Neural progenitor cell (in vitro differentiated cells): ENCODE measurements at places on chromosomes 7 and 10.
A peak's percentile ranks its signal among the peaks of the same experiment; 100 is the strongest.

- H3K36me3 ChIP-seq, result peaks cover 5% of the 10 kb centered on the region
- H3K27me3 ChIP-seq, result no peaks in the 10 kb centered on the region
- DNase-seq, result no peak
- peaks cover 66% of the 10 kb centered on the region for H3K4me1 ChIP-seq
- peak overlapping the region; percentile 35 for H3K4me3 ChIP-seq
These were observed 405.0 kb upstream of the GALNT17 start for GRCh38 chr7:70726951-70727378.

DNA sequence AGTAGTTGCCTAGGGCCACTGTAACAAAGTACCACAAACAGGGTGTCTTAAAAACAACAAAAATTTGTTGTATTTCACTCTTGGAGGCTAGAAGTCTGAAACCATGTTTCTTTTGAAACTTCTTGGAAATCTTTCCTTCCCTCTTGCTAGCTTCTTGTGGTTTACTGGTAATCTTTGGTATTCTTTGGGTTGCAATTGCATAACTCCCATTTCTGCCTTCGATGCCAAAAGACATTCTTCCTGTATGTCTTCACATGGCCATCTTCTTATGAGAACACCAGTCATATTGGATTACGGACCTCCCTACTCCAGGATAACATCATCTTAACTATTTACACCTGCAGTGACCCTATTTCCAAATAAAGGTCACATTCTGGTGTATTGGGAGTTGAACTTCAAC lies 357.4 kb downstream of the PPP1R3A start:
- no peak overlapping the region for H3K27ac ChIP-seq
- no peaks in the 10 kb centered on the region for H3K4me1 ChIP-seq
- no peaks in the 10 kb centered on the region for H3K27me3 ChIP-seq
- DNase-seq, result no peak

DNA sequence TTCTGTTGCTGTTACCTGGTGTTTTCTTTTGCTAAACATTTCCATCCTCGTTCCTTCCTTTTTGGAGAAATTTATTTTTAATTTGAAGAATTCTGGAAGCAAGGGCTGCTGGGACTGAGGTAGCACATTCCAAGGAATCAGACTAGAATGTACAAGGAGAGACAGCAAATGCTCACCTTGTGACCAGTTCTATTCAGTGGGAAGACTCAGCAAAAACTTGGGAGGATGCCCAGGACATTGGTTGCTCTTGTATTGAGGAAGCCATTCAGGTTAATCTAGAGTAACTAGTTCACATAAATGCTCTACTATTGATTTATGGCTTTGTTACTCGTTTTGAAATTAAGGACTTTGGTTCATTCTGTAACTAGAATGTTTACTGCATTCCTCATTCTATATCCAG lies 11.3 kb downstream of the PLCE1 start:
- H3K4me3 ChIP-seq, result no peak overlapping the region
- no peak overlapping the region for H3K27ac ChIP-seq
- H3K4me1 ChIP-seq, result peaks cover 22% of the 10 kb centered on the region
- H3K36me3 ChIP-seq, result no peaks in the 10 kb centered on the region
- peaks cover 11% of the 10 kb centered on the region for H3K27me3 ChIP-seq

DNA sequence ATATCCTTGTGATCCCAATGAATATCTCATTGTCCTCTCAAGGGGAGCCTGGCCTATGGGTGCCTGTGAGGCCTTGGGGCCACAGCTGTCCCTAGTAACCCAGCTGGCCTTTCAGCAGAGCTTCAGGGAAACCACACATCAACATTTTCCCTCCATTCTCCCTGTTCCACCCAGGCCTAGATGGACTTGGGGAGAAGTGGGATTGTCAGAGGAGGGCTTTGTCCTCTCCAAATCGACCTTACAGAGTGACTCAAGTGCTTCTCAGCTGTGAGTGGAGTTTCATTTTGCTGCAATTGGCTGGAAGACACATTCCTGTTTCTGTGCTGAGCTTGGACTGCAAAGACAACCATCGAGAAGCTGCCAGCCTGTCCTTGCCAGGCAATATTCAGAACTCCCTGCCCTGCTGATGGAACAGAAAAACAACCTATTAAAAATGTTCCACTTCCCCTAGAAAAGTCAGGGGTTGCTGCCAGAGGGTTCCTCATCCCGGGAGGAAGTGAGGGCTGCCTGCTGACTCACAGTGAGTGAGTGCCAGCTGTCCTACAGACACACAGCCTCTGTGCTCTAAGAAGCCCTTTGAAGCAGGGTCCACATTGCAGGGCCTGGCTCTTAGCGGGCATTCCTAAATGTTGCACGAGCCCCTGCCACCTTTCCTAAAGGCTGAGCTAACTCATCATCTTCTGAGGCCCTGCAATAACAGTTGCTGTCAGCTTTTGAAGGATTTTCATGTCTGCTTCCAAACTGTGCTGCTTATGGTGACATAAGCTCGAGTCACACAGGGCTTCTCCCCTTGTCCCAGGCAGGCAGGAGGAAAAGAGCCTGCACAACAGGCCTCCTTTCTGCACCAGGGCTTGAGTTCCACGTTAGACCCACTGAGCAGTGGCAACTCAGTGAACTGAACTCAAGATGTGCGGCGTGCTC lies 20.5 kb downstream of the STRA8 start:
- no peaks in the 10 kb centered on the region for H3K4me1 ChIP-seq
- no peak for DNase-seq

DNA sequence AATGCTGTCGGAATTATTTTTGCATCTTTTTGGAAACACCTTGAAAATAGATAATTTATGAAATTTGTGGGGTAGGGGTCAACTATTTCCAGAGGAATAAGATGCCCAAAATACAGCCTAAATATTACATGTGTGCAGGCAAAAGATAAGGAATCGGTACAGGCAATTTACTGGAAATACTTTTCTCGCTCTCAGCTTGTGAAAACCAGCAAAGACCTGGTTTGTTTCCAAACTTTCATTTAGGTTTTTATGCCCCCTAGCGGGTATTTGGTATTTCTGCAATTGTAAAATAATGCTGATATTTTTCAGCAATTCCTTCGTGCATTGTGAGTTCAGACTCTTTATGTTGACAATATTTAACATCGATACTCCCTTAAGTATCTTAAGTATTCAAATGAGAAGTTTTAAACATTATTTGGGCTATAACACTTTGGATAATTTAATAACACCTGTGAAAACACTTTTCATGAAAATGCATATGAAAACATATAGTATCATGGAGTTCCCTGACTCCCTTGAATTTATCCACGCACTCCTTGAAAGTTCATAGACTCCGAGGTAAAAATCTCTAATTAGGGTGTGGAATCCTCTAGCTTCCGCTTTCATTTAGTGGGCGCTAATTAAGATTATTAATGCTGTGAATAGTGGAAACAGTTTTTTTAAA lies 132.4 kb downstream of the TSPAN12 start:
- no peak overlapping the region for H3K4me3 ChIP-seq
- H3K36me3 ChIP-seq, result no peaks in the 10 kb centered on the region
- peak; percentile 72 for DNase-seq
- no peaks in the 10 kb centered on the region for H3K27me3 ChIP-seq
- peaks cover 20% of the 10 kb centered on the region for H3K4me1 ChIP-seq
- no peak overlapping the region for H3K27ac ChIP-seq

GRCh38 chr10:73810735-73811465 lies 498 bp downstream of the NDST2 start:
- no peaks in the 10 kb centered on the region for H3K27me3 ChIP-seq
- no peak overlapping the region for H3K27ac ChIP-seq
- H3K36me3 ChIP-seq, result no peaks in the 10 kb centered on the region
- peak; percentile 61 for DNase-seq
- peak overlapping the region; percentile 73 for H3K4me3 ChIP-seq

DNA sequence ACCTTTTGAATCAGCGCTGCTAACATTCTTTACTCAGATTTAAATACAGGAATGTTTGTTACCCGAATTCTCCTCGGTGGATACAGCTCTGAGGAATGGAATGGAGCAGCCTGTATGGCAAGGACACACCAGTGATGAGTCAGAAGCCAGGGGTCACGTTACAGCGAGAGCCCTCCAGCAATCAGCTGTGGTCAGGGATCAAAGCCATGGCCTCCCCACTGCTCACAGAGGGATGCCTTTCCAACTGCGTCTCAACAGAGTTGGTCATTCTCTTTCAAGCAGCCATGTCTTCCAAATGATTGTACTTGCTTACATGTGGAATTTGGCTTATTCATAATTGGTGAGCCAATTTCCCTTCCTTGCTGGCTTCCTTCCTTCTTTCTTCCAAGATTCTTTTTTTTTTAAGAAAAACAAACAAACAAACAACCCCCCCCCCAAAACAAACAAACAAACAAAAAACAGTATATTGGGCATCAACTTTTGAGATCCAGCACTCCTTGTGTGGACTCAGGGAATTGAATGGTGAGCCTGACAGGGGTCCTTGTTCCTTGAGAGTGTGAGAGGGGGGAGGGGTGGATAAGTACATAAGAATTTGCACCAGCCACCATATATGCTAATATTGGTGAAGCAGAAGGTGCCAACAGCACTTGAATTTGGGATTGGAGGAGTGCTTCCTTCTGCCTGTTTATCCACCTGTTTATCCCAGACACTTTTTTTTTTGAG lies 100.2 kb downstream of the ATXN7L1 start:
- no peaks in the 10 kb centered on the region for H3K36me3 ChIP-seq
- no peaks in the 10 kb centered on the region for H3K27me3 ChIP-seq
- H3K27ac ChIP-seq, result no peak overlapping the region
- no peak overlapping the region for H3K4me3 ChIP-seq
- DNase-seq, result peak; percentile 51
- H3K4me1 ChIP-seq, result peaks cover 19% of the 10 kb centered on the region

DNA sequence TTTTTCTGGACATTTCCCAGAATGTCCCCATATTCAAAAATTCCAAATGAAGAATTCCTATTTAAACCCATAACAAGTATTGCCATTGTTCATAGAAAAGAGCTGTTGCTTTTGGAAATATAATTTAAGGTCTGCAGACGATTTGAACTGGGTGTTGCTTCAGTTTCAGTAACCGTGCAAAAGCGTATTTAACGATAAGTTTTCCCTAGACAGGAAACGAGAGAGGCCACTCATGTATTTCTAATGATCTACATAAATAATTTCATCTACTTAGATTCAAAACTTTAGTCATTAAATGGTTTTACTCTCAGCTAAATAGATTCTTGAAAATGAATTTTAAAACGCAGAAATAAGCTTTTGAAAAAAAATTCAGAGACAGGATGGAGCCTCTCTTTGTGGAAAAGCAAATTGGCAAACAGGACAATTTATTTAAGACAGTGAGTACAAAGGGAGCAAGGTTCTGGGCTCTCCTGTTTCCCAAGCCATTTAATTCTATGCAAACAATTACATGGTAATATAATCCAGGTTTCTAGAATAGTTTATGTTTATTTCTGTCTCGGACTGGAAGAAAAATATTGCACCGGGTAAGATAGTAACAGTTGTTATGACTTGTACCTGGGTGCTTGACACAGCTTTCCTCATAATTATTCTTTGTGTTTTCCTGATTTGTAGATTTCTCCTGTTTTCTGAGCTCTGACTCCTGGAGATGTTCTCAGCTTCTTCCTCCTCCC lies 263.0 kb downstream of the BAMBI start:
- DNase-seq, result no peak
- H3K4me3 ChIP-seq, result peak overlapping the region; percentile 42
- H3K4me1 ChIP-seq, result peaks cover 19% of the 10 kb centered on the region
- H3K36me3 ChIP-seq, result no peaks in the 10 kb centered on the region

- H3K36me3 ChIP-seq, result no peaks in the 10 kb centered on the region
- no peak overlapping the region for H3K27ac ChIP-seq
- no peaks in the 10 kb centered on the region for H3K4me1 ChIP-seq
- no peak overlapping the region for H3K4me3 ChIP-seq
- no peaks in the 10 kb centered on the region for H3K27me3 ChIP-seq
- DNase-seq, result no peak
These were observed 1.4 kb downstream of the HYAL4 start for GRCh38 chr7:123846217-123846891.

DNA sequence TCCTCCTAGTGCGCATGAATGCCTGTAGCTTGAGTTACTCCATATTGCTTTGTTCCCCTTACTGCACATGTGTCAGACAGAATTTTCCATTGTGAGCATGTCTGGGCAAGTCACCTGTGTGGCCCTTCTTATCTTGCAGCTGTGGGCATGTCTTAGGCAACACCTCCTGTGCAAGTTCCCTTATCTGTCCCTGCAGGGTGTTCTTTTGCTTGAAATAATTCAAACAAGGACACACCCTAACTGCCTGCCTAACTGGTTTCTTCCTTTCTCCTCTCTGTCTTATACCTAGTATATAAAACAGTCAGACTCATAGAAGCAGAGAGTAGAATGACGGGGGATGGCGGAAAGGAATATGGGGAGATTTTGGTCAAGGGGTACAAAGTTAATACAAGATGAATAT lies 421.1 kb upstream of the SORCS1 start:
- no peak overlapping the region for H3K27ac ChIP-seq
- no peaks in the 10 kb centered on the region for H3K36me3 ChIP-seq
- no peaks in the 10 kb centered on the region for H3K27me3 ChIP-seq

DNA sequence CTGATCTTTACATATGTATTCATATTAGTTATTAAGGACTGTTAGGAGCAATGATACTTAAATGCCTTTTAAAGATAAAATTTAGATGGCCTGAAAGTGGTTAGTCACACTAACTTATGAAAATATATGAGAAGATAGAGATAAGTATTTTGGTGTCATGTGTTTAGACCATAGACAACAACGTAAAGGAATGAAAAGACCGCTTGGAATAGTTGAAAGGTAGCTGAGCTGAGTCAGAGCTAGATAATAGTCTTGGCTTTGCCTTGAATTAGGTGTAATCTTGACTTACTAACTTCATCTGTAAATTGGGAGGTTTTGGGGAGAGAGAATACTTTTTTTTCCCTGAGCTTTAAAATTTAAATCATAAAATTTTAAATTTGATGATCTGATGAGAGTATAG lies 127.0 kb downstream of the LYZL1 start:
- DNase-seq, result no peak
- no peak overlapping the region for H3K4me3 ChIP-seq
- no peaks in the 10 kb centered on the region for H3K4me1 ChIP-seq
- no peaks in the 10 kb centered on the region for H3K36me3 ChIP-seq

DNA sequence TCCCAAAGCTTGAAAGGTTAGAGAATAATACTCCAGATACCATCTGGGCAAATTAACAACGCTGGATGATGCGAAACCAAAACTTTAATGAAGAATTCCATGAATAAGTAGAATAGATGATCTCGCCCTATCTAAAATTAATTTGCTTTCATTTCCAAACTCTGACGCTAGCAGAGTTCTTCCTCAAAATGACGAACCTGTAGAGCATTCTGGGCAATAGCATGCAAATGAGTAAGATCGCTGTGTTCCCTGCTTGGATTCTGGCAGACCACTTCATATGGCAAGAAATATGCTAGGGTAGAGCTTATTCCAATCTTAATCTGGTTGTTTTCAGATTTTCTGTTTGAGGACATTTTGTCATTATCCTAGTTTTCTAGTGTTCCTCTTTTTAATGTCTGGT lies 36.1 kb upstream of the SMNDC1 start:
- no peaks in the 10 kb centered on the region for H3K36me3 ChIP-seq
- H3K4me3 ChIP-seq, result no peak overlapping the region
- H3K4me1 ChIP-seq, result peaks cover 19% of the 10 kb centered on the region
- no peaks in the 10 kb centered on the region for H3K27me3 ChIP-seq

GRCh38 chr10:22583683-22584082 lies 130.7 kb downstream of the PIP4K2A start:
- no peak overlapping the region for H3K4me3 ChIP-seq
- H3K27ac ChIP-seq, result no peak overlapping the region
- no peaks in the 10 kb centered on the region for H3K36me3 ChIP-seq
- H3K4me1 ChIP-seq, result no peaks in the 10 kb centered on the region
- no peak for DNase-seq
